Stimulated activated effector memory CD8-positive, alpha-beta T cell treated with anti-CD3 and anti-CD28 coated beads, Interleukin-12 subunit alpha, Interleukin-12 subunit beta, amount 100 ng/mL, for 72 hours (primary cell): ENCODE measurements at places on chromosomes 4 and X.

DNA sequence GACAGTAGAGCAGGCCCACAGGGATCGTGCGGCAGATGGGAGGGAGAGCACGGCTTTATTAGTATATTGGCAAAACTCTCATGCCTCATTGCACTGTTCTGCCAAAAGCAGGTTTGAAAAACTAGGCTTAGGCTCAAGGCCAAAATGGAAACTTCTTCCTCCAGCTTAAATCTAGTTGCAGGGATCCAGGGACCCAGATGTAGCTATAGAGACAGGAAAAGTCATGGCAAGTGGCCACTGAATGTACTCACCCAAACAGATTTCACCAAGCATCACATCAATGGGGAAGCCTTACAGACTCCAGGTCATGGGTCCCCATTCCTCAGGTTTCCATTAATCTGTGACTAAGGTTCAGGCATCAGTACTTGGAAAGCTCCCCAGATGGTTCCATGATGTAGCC, 149.2 kb downstream of the STK32B start:
- DNase-seq, result no peak

- no peak for DNase-seq
Observed at GRCh38 chr4:40629401-40630334, at the start of gene RBM47. RBM47 (minus strand) TSS chr4:40629864; CDS start chr4:40438893, 190,971 bp downstream.

DNA sequence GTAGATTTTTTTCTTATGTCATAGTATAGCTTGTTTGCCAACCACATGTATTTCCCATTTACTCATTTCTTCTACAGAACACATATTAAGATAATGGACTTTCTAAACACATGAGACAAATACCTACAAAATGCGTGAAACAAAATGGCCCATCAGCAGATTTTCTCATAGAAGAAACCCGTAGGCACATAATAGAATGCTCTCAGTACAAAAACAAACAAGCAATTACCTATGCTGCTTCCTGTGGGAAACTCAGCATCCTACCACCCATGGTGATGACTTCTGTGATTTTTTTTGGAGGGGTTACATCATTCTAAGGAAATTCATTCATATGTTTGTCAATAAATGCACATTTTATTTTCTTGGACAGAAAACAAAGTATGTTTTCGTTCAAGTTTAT, 343.6 kb downstream of the SPRY1 start:
- DNase-seq, result no peak

GRCh38 chr4:6901669-6902317, 7.8 kb upstream of the TBC1D14 start:
- no peak for DNase-seq

- DNase-seq, result no peak
Observed at GRCh38 chr4:134024251-134024650, 177.3 kb downstream of the PABPC4L start.

- no peak for DNase-seq
Observed at GRCh38 chr4:87092389-87093141, 127.9 kb downstream of the KLHL8 start.

DNA sequence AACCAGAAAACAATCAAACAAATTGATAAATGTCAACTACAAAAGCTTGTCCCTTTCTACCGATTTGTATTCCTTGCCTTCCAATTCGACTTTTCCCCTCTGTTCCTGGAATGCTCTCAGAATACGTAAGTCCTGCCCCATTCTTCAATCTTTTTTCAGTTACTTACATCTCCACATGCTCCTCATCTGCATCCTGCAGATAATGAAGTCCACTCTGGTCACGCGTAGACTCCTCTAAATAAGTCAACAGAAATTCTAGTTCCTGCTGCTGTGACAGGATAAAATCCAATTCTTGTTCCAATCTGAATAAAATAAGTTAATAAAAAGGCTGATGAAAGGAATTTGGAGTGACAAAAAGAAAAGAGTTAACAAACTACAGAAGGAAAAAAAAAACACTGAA, 34.4 kb upstream of the RBM41 start:
- DNase-seq, result no peak

- DNase-seq, result no peak
Observed at GRCh38 chr4:53478671-53479456, 101.4 kb downstream of the FIP1L1 start.

- DNase-seq, result no peak
Observed at GRCh38 chr4:136025540-136025939, 1506.8 kb downstream of the PCDH18 start.

DNA sequence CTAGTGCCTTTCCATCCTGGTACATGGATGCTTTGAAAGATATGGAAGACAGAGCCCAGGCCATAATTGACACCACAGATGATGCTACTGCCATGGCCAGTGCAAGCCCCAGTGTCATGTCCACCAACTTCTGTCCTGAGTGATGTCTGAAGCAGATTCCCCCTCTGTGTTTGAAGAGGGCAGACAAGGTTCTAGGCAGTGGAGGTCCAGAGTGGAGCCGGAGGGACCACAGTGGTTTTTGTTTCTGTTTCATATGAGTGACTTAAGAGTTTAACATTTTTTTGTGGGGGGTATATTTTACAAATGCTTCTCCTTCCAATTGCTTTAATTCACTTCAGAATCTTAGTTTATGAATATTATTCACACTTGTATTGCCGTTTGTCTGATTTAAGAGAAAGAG, 6.0 kb upstream of the MAGEC1 start:
- no peak for DNase-seq

DNA sequence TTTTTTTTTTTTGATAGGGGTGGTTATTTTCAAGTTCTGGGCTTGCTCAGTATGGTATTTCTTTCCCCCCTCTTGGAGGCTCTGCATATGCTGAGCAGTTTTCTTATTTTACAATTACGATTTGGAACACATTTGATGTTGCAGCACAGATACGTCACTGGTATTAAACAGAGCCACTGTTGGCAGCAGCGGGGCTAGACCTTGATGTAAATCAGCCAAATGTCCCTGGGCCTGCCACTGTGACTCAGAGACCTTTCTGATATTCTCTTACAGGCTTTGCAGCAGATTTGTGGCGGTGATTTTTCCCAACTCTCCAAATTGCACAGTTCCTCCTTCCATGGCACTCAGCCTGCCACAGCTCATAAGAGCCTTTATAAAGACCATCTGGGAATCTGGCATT, 81.1 kb downstream of the VMA21 start:
- no peak for DNase-seq

- no peak for DNase-seq
Observed at GRCh38 chr4:150305995-150306394, 227.8 kb downstream of the DCLK2 start.

DNA sequence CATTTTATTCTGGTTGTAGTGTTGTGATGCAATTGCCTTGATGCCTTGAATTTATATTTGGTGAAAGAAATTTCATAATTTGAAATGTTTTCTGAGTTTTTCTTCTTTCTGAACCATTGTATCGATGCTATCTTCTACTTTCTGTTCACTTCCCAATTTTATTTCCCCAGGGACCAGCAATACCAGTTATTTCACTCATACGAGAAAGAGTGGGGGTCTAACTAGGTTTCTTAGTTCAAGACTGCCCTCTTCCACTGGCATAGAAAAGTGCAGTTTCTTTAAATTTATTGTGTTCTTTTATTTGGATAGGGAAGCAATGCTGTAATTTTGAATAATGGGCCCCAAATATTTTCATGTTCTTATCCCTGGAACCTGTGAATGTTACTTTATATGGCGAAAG, 544.0 kb upstream of the ADGRL3 start:
- no peak for DNase-seq

DNA sequence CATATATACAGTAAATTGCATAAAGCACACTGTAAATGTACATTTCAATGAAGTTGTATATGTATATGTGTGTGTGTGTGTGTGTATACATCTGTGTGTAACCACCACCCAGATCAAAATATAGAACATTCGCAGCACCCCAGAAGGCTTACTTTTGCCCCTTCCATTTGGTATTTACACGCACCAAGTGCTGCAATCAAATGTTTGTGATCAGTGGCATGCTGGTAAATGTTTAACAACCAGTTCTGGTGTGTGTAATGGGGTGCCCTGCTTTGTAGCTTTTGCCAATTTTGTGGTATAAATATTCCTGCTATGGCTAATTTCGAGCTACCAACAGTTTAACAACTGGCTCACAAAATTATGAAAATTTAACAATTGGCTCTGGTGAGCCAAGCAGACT, 101.3 kb downstream of the RTL5 start:
- no peak for DNase-seq

- DNase-seq, result peak; percentile 30
Observed at GRCh38 chrX:646796-647195, 16.2 kb downstream of the SHOX start.

- DNase-seq, result no peak
Observed at GRCh38 chr4:25069014-25069413, 38.3 kb upstream of the LGI2 start.

- no peak for DNase-seq
Observed at GRCh38 chr4:53905941-53906377, 158.4 kb downstream of the CHIC2 start.

DNA sequence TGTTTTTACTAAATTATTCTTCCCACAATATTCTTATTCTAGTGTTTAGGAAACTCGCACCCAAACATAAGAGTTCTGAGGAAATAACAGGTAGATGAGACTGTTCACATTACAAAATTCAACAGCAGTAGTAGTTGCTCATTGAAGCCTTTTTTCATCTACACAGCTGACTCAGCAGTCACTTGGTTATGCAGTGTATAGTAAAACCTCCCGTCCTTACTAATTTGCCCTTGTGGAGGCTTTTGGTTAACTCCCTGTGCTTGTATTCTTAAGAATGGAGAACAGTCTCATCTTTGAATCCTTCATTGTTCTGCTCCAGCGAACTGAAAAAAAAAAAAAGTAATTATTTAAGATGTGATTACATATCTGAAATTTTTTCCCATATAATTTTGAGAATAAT, 1716.6 kb downstream of the PCDH7 start:
- DNase-seq, result no peak

GRCh38 chr4:160426233-160426632, 1323.4 kb downstream of the RAPGEF2 start:
- no peak for DNase-seq

- no peak for DNase-seq
Observed at GRCh38 chr4:136706942-136707341, 825.4 kb downstream of the PCDH18 start.

DNA sequence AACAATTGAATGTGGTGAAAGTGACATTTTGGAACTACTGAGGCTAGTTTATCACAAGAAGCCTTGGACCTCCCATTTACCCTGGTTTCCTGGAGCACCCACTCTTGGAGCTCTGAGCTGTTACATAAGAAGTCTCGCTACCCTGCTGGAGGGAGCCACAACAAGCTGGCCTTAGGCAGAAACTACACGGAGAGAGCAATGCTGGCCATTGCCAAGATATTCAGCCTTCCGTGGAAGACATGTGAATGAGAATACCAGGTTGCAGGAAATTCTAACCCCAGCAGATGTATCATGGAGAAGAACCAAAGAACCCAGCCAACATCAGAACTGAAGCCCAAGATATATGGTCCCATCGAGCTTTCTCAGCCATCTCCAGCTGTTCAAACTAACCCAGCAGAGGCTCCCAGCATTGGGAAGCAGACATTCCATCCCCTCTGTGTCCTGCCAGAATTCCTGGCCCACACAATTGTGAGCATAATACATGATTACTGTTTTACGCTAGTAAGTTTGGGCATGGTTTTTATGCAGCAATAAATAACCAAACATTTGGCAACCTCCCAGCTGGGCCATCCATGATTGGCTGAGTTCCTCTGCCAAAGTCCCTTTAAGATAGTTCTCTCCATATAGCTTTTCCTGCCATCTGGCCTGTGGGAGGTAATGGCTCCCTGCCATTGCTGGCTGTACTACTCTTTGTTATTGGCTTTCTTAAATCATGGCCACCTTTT, 17.9 kb upstream of the PDE5A start:
- no peak for DNase-seq

GRCh38 chr4:139774759-139775487, 109.3 kb downstream of the MGST2 start:
- DNase-seq, result no peak

GRCh38 chr4:34182306-34182705, 2062.0 kb downstream of the ARAP2 start:
- no peak for DNase-seq

- peak; percentile 49 for DNase-seq
Observed at GRCh38 chrX:12702509-12703091, 88.6 kb upstream of the PRPS2 start.

GRCh38 chr4:7803371-7803770, 136.3 kb downstream of the AFAP1 start:
- DNase-seq, result no peak

- no peak for DNase-seq
Observed at GRCh38 chr4:70746179-70746839, 24.5 kb downstream of the RUFY3 start.

DNA sequence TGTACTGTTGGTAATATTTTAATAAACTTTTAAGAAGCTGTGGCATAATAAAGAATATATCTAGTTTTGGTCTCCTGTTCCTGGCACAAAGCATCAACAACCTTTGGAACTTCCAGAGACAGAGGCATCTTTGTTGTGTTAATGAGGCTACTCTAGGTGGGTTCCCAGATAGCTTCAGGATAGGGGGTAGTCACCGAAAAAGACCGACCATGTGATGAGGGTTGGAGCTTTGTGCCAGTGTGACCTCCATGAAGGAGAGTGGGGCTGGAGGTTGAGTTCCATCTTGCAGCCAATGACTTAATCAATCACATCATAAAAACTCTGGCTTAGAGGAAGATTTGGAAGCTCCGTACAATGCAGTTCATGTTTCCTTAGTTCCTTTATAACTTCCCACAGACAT, 9.9 kb downstream of the PPAT start:
- DNase-seq, result no peak

DNA sequence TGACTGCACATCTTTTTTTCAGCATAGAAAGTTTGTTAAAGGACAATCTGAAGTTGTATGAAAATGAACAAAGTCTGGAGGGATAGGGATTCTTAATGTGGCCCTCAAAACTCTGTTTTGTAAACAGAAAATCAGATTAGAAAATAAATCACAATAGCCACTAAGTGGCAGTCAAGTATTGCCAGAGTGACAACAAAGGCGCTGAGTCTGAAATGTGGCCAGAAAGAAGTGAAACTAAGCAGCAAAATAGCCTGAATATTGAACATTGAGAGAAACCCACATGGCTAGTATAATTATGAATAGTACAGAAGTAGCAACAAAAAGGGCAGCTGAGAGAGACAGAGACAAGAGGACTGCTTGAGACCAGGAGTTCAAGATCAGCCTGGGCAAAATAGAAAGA, 81.1 kb upstream of the CT45A1 start:
- no peak for DNase-seq

DNA sequence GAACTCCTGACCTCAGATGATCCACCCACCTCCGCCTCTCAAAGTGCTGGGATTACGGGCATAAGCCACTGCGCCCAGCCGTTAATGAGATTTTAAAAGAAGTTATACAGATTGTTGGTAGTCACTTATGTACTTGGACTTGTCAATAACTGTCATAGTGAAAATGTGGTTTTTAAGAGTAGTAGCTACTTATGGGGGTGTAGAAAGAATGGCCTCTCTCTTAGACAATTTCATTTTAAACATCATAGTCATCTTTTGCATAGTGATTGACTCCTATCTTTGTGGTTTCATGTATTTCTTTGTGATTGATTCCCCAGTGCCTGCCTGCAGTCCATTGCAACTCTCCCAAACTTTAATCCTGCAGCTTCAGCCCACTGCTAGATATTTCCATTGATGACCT, 17.4 kb downstream of the FAM199X start:
- no peak for DNase-seq

GRCh38 chr4:8725071-8725841, 132.7 kb downstream of the CPZ start:
- no peak for DNase-seq
